ENCODE measurements at places on chromosomes 13 and 19. TPM values are rescaled to one million over a fixed set of nuclear protein-coding genes. Genes with fewer than 3 reads are reported as not detected.

DNA sequence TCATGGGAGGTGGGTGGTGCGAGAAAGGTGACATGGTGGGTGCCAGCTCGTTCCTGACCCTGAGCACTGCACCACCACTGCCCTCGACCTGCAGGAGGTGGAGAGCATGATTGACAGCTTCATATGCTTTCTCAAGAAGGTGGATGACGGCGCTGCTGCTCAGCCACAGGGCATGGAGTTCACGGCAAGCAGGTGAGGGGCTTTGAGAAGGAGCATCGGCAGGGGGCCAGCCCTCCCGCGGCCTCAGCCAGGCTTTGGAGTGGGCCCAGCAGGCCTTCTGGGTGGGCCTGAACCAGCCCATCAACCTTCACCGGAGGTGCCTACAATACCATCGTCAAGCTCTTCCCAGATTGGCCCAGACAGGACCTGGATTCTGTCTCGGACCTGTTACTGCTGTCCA is 18.9 kb upstream of the ZNF14 start:
- no peak for DNase-seq

DNA sequence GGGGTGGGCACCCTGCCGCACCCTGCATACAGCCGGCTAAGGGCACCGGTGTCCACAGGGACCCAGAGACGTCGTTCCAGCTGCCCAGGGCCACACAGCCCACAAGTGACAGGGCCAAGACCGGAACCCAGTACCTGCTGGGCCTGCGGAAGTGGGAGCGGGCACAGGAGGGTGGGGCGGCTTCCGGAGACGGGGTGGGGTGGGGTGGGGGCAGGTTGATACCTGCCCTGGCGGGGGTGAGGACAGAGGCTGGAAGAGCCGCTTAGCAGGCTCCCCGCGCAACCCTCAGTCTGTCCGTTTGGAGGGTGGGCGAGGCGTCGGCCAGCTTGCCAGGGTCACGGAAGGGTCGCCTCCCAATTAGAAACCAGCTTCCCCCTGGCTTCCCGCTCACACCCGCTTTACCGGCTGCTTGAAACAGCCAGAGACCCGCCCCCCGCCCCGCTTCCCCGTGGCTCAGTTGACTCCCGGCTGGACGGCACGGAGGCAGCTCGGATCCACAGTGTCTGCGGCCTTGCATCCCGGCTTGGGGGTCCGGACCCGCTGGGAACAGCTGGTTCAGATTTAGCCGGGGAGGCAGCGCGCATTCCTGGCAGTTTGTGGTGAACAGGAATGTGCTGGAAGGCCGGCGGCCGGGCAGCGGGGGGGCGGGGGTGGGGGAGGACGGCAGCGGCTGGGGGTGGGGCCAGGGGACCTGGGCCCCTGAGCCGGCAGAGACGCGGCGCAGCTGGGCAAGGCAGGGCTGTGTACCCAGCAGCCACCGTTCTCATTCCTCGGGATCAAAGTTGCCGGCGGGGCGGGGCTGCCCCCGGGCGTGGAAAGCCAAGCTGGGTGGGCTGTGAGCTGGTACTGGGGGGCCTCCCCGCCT is 1.9 kb downstream of the CNN2 start:
- DNase-seq = no peak

TEX26 gene
- not detected for polyA plus RNA-seq

GRCh38 chr19:30174357-30174645 is 197.9 kb upstream of the ZNF536 start:
- no peak for DNase-seq

BRME1 gene
- polyA plus RNA-seq = 0.28 TPM

DNA sequence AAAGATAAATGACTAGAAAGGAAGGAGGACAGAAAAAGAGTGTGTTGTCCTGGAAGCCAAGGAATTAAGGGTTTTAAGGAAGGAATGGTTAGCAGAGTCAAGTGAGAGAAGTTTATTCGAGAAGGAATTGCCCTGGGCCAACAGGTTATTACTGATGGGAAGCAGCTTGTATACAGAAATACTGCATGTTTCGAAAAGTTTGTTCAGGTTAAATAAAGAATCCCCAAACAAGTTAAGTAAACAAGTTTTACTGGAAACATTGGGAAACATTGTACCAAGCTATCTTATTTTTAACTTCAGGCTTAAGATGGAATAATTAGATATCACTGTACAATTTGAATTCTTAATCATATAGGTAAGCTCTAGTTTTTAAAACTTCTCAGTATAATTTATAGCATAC is 28.2 kb upstream of the FBXL3 start:
- DNase-seq = no peak

GRCh38 chr13:98144801-98145350 is 2.0 kb downstream of the FARP1 start:
- DNase-seq = no peak

DNA sequence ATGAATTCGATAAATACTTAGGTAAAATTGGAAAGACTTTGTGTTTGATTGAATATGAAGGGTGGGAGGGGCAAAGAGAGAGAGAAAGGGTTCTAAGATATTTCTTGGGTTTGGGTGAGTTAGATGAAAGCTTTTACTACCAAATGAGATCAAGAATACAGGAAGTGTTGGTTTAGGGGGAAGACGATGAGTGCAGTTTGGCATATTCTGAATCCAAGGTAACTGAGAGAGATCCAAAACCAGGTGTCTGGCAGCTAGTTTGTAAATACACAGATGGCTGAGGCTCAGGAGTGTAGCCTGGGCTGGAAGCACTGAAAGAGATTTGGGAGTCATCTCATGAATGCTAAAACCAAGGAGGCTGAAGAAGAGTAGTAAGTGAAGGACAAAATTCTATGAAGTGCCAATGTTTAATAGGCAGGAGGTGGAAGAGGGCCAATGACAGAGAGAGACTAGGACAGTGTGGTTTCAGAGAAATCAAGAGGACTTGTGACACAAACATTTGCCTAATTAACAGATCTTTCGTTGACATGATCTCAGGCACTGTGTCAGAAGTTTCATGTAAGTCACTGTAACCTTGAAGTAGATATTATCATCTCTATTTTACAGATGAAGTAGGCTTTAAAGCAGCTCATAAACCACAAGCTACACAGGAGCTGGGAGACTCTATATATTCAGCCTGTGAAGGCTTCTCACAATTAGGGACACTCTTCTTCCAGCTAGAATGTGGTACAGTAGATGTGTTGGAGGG is 70.2 kb upstream of the ZDHHC20 start:
- DNase-seq = no peak

ELANE gene
- 1.3 TPM for polyA plus RNA-seq

Measured in CD14-positive monocyte (primary cell).